Gastrocnemius medialis (tissue), 4 donors: ENCODE measurements at places on chromosomes 5 and 9. TPM values are rescaled to one million over a fixed set of nuclear protein-coding genes. Genes with fewer than 3 reads are reported as not detected.

DNA sequence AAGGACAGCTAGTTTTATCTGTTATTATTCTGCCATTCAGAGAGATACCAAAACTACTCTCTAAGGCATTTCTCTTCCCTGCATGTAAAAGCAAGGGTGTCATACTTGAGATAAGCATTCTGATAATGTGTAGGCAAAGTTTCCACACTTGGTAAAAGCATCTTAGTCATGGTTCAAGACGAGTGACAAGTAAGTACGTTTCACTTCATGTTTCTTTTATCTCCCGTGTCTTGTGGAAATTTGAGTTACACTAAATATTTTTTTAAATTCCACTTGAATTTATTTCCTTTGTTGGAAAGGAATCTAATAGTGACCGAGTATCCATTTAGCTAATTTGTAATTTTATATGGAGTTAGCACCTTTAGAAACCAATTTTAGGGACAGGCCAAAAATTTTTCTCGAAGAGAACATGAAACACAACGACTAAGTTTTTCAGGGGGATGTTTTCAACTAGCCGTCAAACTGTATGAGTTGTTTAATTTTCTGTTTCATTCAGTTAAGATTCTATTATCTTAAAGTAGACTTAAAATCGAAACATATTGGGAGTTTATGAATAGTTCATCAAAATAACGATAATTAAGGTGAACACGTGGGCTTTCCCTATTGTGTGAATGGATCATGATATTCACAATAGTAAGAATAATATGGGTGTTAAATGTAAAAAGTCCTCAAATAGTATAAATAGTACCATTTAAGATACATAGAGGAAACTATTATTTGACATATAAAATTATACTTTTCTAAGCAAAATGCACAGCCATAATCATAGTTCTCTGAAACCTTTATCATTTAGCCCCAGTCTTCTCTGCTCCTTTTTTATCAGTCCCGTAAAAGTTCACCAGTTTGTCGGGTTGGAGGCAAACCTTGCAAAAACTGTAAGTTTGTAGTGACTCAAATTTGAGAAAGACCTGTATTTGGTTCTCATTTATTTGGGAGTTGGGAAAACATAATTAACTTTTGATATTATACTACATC is 1.6 kb downstream of the RFESD start:
- DNase-seq = no peak
- H3K4me1 ChIP-seq = peaks cover 12% of the 10 kb centered on the region
- no peak overlapping the region for H3K4me3 ChIP-seq
- H3K36me3 ChIP-seq = no peaks in the 10 kb centered on the region
- H3K27me3 ChIP-seq = no peaks in the 10 kb centered on the region

- H3K4me3 ChIP-seq = no peak overlapping the region
- no peaks in the 10 kb centered on the region for H3K4me1 ChIP-seq
- no peak overlapping the region for H3K27ac ChIP-seq
- H3K36me3 ChIP-seq = peaks cover 6% of the 10 kb centered on the region
- no peak for DNase-seq
- H3K27me3 ChIP-seq = no peaks in the 10 kb centered on the region
Measured at GRCh38 chr5:52924456-52924855, 64.7 kb upstream of the ITGA2 start.

DNA sequence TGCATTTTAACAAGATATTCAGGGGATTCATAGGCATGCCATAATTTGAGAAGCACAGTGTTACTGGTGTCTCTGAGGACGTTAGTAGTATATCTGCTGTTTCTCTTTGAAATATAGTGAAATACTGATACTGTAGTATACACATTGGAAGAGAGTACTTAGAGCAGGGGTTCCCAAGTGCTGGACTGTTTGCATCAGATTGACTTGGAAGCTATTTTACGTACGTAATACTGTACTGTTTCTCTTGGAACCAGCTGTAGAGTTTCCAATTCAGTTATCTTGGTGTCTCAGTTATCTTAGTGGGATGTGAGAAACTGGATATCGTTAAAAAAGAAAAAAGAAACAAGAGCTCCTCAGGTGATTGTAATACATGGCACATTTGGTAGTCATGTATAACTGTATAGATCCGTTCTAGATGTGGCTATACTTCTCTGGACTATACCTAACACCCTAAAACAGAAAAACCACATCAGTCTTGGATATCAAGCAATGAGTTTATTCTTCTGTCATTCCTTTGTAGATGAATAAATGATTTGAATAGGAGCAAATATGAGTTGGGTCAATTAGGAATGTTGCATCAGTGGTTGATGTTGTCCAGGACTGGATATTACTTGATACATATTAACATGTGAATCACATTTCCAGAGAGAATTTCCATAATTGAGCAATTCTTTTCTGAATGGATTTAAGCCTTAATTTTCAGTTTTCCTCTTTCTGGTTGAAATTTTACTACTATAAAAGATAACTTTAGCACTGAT is 33.4 kb downstream of the PRRC1 start:
- no peak for DNase-seq
- peak overlapping the region; percentile 72 for H3K27ac ChIP-seq
- no peak overlapping the region for H3K4me3 ChIP-seq
- H3K27me3 ChIP-seq = no peaks in the 10 kb centered on the region

GRCh38 chr5:16712178-16712577 is 95.4 kb upstream of the RETREG1 start:
- H3K36me3 ChIP-seq = no peaks in the 10 kb centered on the region
- H3K27me3 ChIP-seq = no peaks in the 10 kb centered on the region
- DNase-seq = no peak
- no peaks in the 10 kb centered on the region for H3K4me1 ChIP-seq
- H3K4me3 ChIP-seq = no peak overlapping the region

GRCh38 chr5:68287631-68287975 is 72.0 kb downstream of the PIK3R1 start:
- H3K27me3 ChIP-seq = no peaks in the 10 kb centered on the region
- H3K4me1 ChIP-seq = peaks cover 65% of the 10 kb centered on the region
- no peak for DNase-seq

DNA sequence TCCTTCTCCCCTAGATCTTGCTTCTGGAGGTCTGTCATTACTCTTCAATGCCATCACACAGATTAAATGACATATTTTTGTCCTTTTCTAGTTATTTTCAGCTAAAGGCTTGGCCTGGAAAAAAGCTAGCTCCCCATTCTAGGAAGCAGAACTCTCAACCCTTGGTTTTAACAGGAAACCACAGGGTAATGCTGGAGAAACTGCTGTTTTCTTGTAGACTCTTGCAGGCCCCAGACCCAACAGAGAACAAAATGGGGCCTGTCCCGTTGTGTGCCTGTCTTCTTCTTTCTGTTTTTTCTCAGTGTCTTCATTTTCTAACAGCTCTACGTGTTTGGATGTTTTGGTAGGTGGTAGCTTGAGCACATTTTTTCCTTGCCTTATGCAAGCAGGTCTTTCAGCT is 21.5 kb downstream of the DCANP1 start:
- no peak overlapping the region for H3K27ac ChIP-seq
- H3K36me3 ChIP-seq = no peaks in the 10 kb centered on the region
- H3K4me1 ChIP-seq = peaks cover 9% of the 10 kb centered on the region
- DNase-seq = no peak
- no peak overlapping the region for H3K4me3 ChIP-seq
- H3K27me3 ChIP-seq = no peaks in the 10 kb centered on the region

DNA sequence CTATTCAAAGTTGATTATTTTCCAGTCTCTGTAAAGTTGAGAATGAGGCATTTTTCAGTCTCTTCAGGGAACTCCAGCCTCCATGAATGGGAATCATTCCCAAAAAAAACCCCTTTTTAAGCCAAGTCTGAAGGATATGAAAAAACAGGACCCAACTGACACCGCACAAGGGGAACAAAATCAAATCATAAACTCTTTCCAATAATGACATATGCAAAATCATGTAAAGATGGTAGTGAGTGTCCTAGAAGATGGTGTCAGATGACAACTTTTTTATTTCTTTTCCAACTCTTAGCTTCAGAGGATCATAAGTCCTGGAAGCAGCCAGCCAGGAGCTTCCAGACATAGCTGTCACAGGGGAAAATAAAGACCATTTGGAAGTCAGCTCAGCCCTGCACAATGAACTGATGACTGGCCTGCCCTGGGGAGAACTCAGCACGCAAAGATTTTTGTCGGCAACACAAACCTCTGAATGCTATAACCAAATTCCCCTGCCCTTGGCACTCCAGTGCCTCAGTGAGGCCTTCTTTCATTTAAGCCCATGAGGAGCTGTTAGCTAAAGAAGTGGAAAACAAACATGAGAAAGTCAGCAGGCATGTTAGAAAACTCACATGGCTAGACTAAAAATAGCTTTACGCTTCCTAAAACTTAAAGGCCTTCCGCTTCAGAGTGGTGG is 85.4 kb downstream of the SLC1A3 start:
- DNase-seq = no peak
- H3K4me1 ChIP-seq = peaks cover 24% of the 10 kb centered on the region
- no peaks in the 10 kb centered on the region for H3K27me3 ChIP-seq

DNA sequence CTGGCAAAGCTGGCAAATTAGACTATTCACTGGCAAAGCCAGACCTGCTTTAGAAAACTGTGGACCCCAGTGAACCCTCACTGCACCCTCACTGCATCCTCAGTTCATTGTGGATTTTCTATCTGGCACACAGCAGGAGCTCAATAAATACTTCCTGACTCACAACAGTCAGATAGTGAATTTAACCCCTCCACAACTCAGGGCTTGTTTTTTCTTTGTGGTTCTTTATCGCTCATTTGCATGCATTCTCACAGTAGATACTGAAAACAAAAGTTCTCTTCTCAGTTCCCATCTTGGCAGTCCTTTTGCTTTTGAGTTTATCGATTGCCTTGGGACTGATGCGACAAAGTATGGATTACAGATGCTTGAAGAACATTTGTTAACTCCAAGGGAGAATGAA is 99.8 kb downstream of the ACTL7B start:
- no peaks in the 10 kb centered on the region for H3K4me1 ChIP-seq
- peaks cover 2% of the 10 kb centered on the region for H3K27me3 ChIP-seq
- no peak overlapping the region for H3K27ac ChIP-seq
- H3K36me3 ChIP-seq = no peaks in the 10 kb centered on the region
- DNase-seq = no peak
- no peak overlapping the region for H3K4me3 ChIP-seq

DNA sequence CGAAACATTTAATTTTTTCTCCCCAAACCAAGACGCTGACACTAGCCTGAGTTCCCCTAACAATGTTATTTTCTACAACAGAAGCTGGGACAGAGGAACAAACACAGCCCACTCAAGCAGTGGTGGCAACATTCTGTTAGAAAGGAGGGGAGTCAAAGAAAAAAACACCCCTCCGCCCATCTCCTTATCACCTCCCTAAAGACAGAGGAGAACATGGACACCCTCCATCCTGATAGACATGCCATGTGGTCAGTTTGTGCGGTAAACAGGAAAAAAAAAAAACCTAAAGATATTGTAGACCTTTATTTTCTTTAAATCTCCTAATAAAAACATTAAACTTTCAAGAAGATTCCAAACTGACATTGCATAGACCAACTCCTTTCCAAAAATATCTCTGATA is 2.9 kb upstream of the DPM2 start:
- no peak for DNase-seq
- no peak overlapping the region for H3K4me3 ChIP-seq
- H3K27ac ChIP-seq = no peak overlapping the region
- H3K27me3 ChIP-seq = no peaks in the 10 kb centered on the region
- H3K36me3 ChIP-seq = no peaks in the 10 kb centered on the region

- no peak for DNase-seq
- H3K36me3 ChIP-seq = no peaks in the 10 kb centered on the region
- H3K27me3 ChIP-seq = no peaks in the 10 kb centered on the region
- no peak overlapping the region for H3K4me3 ChIP-seq
Measured at GRCh38 chr9:75148561-75148960, 60.2 kb downstream of the OSTF1 start.

- DNase-seq = no peak
- no peak overlapping the region for H3K27ac ChIP-seq
- no peak overlapping the region for H3K4me3 ChIP-seq
- no peaks in the 10 kb centered on the region for H3K27me3 ChIP-seq
- H3K4me1 ChIP-seq = no peaks in the 10 kb centered on the region
Measured at GRCh38 chr5:169978714-169979113, 1.6 kb downstream of the INSYN2B start.

- peak overlapping the region; percentile 51 for H3K27ac ChIP-seq
- H3K4me1 ChIP-seq = no peaks in the 10 kb centered on the region
- H3K36me3 ChIP-seq = no peaks in the 10 kb centered on the region
- peak; percentile 20 for DNase-seq
- no peaks in the 10 kb centered on the region for H3K27me3 ChIP-seq
Measured at GRCh38 chr9:96344458-96345180, 38.9 kb downstream of the SLC35D2 start.

GRCh38 chr9:98333703-98334582 is 78.5 kb upstream of the TBC1D2 start:
- DNase-seq = no peak
- H3K4me3 ChIP-seq = no peak overlapping the region
- no peaks in the 10 kb centered on the region for H3K27me3 ChIP-seq
- no peaks in the 10 kb centered on the region for H3K4me1 ChIP-seq

DNA sequence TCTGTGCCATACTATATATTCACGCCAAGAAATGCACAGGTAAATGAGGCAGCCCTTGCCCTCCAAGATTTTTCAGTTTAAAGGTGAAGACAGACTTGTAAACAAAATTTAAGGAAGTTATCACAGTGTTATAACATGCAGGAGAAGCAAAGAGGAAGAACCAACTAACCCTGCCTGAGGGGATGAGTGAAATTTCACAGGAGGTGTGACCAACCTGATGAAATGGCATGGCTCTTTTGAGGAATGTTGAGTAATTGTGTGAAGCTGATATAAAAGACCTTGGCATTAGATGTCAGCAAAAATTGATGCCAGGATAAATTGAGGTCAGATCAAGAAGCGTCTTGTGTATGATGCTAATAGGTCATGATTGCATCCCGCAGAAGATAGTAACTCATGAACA is 86.5 kb downstream of the HCN1 start:
- DNase-seq = no peak
- H3K27me3 ChIP-seq = no peaks in the 10 kb centered on the region
- no peaks in the 10 kb centered on the region for H3K36me3 ChIP-seq
- no peaks in the 10 kb centered on the region for H3K4me1 ChIP-seq
- H3K27ac ChIP-seq = no peak overlapping the region
- no peak overlapping the region for H3K4me3 ChIP-seq

- H3K4me3 ChIP-seq = no peak overlapping the region
- no peaks in the 10 kb centered on the region for H3K36me3 ChIP-seq
- no peaks in the 10 kb centered on the region for H3K27me3 ChIP-seq
- DNase-seq = no peak
Measured at GRCh38 chr5:98470747-98471146, 302.7 kb upstream of the RGMB start.

- H3K27me3 ChIP-seq = no peaks in the 10 kb centered on the region
- no peaks in the 10 kb centered on the region for H3K4me1 ChIP-seq
- DNase-seq = no peak
- no peak overlapping the region for H3K4me3 ChIP-seq
Measured at GRCh38 chr5:65203746-65204145, 278.0 kb downstream of the ADAMTS6 start.

GRCh38 chr9:88435336-88435735 is 47.1 kb downstream of the SPIN1 start:
- no peak overlapping the region for H3K27ac ChIP-seq
- no peaks in the 10 kb centered on the region for H3K27me3 ChIP-seq
- DNase-seq = no peak
- H3K4me3 ChIP-seq = no peak overlapping the region

- H3K36me3 ChIP-seq = no peaks in the 10 kb centered on the region
- H3K27ac ChIP-seq = no peak overlapping the region
- no peak overlapping the region for H3K4me3 ChIP-seq
- no peaks in the 10 kb centered on the region for H3K27me3 ChIP-seq
- DNase-seq = no peak
Measured at GRCh38 chr9:96163161-96163560, 138.8 kb downstream of the HSD17B3 start.

SPINK13 gene
- total RNA-seq = not detected

POU5F2 gene
- total RNA-seq = 1.8 TPM

BAAT gene
- 3.8 TPM for total RNA-seq

TRIP13 gene
- total RNA-seq = 1.6 TPM

PCA3 gene
- not detected for total RNA-seq

GTF3C4 gene
- 10.8 TPM for total RNA-seq
